ENCODE measurements at places on chromosomes 7 and 10. TPM values are rescaled to one million over a fixed set of nuclear protein-coding genes. Genes with fewer than 3 reads are reported as not detected.

DNA sequence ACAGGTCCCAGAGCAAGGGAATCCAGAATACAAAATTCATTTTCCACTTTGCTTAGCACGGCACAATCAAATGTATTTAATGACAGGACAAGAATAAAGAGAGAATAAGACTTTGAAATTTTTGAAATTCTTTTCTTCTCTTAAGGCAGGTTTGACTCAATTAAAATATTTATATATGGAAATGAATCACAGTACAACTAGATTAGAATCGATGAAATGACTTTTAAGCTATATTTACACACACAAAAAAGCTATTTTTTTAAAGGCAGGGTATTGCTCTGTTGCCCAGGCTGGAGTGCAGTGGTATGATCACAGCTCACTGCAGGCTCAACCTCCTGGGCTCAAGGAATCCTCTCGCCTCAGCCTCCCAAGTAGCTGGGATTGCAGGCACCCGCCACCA, 265.4 kb upstream of the SLC26A5 start:
- DNase-seq, result no peak

DNA sequence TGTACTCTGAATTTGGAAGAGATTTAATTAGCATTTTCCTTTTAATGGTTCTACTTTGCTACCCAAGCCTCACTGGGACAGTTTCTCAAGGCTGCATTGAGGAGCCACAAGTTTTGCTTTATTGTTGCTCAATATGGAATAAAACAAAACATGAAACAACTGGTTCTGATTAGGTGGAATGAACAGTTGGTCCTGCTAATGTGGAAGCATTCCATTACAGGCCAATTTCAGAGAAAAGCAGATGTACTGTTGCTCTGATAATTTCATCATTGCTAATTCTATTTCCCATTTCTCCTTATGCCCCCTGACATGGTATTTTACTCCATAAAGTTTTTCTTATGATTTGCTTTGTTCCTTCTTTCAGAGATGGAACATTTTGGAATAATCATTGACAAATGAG, 66.0 kb upstream of the PAPSS2 start:
- DNase-seq, result no peak

C7orf57 gene
- not detected for total RNA-seq

GRCh38 chr10:63431962-63432797, 33.6 kb downstream of the JMJD1C start:
- no peak for DNase-seq

DPYSL4 gene
- 0.79 TPM for total RNA-seq

DNA sequence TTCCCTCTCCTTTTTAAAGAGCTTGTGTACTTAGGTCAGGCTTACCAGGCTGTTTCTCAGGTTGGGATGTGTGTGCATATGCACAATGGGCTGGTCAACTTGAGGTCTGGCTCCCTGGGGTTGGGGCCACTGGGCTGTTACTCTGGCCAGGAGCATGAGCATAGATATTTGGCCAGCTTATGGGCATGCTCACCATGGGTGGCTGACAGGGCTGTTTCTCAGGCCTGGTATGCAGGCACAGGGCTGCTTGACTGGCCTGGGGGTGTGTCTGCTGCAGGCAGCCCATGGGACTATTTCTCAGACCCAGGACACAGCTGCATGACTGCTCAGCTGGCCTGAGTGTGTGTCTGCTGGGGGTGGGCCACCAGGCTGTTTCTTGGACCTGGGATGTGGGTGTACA, 34.6 kb downstream of the SCART1 start:
- DNase-seq, result no peak

- DNase-seq, result no peak
Observed at GRCh38 chr7:132769280-132769679, 193.0 kb upstream of the PLXNA4 start.

DNA sequence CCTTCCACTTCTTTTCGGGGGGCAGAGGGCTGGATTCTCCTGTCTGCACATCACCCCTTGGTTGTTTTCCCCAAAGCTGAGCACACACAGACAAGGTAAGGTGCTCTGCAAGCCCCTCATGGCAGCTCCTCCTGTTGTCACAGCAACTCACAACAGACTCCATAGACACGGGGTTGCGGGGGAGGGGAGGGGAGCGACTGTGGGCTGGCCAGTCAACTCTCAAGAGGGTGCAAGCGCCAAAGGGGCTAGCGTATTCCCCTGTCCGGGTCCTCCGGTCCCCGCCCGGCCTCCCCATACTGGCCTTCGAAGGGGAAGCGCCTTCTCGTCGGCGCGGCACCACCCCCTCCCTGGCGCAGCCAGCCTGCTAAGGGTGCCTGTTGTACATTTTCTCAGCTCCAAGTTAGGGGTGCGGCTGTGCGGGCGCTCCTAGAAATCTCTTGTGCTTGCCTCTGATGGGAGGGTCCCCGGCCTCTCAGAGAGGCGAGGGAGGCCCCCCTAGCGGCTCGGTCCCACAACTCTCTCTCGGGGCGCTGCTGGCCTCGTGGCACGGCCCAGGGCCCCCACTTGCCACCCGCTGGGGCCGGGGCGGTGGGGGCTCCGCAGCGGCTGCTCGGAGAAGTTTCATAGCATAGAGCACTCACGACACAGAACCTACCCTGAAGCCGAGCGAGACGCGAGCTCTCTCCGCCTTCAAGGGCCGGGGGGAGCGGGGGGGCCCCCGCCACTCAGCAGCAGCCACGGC, 498 bp downstream of the RHOBTB1 start:
- DNase-seq, result peak; percentile 39
